ENCODE measurements at places on chromosomes 11 and 22. TPM values are rescaled to one million over a fixed set of nuclear protein-coding genes. Genes with fewer than 3 reads are reported as not detected.

DNA sequence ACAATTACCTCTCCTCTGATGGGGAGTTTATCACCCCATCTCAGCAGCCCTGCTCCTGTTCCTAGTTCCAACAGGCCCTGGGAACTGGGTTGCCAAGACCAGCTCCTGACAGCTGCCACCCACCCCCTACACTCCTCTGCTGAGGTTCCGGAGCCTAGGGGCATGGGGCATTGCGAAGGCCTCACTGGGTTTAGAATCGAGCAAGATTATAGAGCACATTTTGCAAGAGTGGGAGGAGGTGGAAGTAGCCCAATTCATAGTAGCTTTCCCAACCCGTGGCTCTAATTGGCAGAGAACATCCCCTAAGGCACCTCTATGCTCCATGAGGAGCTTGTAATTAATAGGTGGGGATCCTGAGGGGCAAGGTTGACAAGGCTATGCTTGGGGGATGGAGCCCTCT lies 23.0 kb downstream of the MYEOV start:
- no peak for DNase-seq
- no peaks in the 10 kb centered on the region for H3K27me3 ChIP-seq
- H3K36me3 ChIP-seq: no peaks in the 10 kb centered on the region
- no peak overlapping the region for H3K4me3 ChIP-seq
- no peak overlapping the region for H3K27ac ChIP-seq
- no peaks in the 10 kb centered on the region for H3K4me1 ChIP-seq

GRCh38 chr11:16380941-16381568 lies 24.7 kb upstream of the SOX6 start:
- DNase-seq: no peak
- no peaks in the 10 kb centered on the region for H3K4me1 ChIP-seq
- H3K36me3 ChIP-seq: no peaks in the 10 kb centered on the region

GRCh38 chr11:60899046-60899936 lies 7.1 kb downstream of the PRPF19 start:
- no peak overlapping the region for H3K4me3 ChIP-seq
- no peaks in the 10 kb centered on the region for H3K27me3 ChIP-seq
- DNase-seq: peak; percentile 49
- no peak overlapping the region for H3K27ac ChIP-seq
- H3K4me1 ChIP-seq: no peaks in the 10 kb centered on the region

DNA sequence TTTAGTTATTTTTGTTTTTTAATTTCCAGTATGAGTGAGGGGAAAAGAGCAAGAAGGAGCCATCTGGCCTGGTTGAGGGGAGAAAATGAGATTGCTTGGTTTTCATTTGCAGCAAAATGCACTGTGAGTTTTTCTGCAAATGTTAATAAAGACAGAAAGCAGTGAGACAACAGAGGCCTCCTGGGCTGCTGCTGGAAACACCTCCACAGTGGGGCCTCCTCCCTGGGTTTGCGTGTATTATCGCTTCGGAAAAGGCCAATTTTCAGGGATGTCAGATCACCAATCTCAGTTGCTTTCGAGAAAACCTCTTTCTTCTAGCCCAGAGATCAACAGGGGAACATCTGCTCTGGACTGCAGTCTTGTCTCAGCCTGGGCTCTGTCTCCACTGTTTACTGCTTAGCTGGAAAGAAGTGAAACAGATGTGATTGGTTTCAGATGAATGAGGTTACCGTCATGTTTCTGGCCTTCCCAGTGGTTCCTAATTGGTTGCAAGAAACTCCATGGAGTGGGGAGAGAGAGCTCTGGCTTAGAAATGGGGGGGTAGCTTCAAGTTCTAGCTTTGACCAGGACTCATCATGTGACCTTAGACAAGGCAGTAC lies 17.3 kb downstream of the TSPAN18 start:
- no peak overlapping the region for H3K27ac ChIP-seq
- no peaks in the 10 kb centered on the region for H3K36me3 ChIP-seq
- no peaks in the 10 kb centered on the region for H3K27me3 ChIP-seq
- no peak for DNase-seq
- peaks cover 17% of the 10 kb centered on the region for H3K4me1 ChIP-seq

The TBX10 gene
- total RNA-seq: not detected
